Spleen (tissue), 13 donors: ENCODE measurements at places on chromosomes 4 and X. TPM values are rescaled to one million over a fixed set of nuclear protein-coding genes. Genes with fewer than 3 reads are reported as not detected.

- peaks cover 39% of the 10 kb centered on the region for H3K4me1 ChIP-seq
- H3K27ac ChIP-seq: peak overlapping the region; percentile 72
- H3K36me3 ChIP-seq: no peaks in the 10 kb centered on the region
- no peaks in the 10 kb centered on the region for H3K27me3 ChIP-seq
- no peak overlapping the region for H3K4me3 ChIP-seq
- no peak for DNase-seq
These were observed 65.4 kb upstream of the ENPP6 start for GRCh38 chr4:184282895-184283654.

DNA sequence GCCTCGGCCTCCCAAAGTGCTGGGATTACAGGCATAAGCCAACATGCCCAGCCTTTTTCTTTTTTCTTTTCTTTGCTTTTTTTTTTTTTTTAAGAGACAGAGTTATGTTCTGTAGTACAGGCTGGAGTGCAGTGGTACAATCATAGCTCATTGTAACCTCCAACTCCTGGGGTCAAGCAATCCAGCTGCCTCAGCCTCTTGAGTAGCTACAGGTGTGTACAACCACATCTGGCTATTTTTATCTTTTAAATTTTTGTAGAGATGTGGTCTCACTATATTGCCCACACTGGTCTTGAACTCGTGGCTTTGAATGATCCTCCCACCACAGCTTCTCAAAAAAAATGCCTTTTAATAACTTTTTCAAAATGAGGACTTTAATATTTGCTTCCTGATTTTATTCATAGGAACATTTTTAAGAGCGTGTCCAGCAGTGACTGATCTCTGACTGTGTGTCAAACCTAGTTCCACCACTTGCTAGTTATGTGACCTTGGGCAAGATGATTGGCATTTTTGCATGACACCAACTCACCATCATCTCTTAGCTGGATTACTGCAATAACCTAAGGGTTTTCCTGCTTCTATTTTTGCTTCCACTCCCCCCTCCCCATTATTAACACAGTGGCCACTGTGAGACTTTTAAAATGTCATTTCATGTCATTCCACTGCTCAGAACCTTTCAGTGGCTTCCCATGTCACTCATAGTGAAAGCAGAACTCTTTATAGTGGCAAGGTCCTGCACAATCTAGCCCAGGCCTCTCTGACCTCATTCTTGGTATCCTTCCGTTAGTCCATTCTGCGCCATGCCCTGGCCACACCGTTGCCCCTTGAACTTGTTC lies 4.5 kb upstream of the TNIP3 start:
- H3K4me3 ChIP-seq: no peak overlapping the region
- DNase-seq: no peak
- H3K27ac ChIP-seq: no peak overlapping the region
- no peaks in the 10 kb centered on the region for H3K4me1 ChIP-seq

DNA sequence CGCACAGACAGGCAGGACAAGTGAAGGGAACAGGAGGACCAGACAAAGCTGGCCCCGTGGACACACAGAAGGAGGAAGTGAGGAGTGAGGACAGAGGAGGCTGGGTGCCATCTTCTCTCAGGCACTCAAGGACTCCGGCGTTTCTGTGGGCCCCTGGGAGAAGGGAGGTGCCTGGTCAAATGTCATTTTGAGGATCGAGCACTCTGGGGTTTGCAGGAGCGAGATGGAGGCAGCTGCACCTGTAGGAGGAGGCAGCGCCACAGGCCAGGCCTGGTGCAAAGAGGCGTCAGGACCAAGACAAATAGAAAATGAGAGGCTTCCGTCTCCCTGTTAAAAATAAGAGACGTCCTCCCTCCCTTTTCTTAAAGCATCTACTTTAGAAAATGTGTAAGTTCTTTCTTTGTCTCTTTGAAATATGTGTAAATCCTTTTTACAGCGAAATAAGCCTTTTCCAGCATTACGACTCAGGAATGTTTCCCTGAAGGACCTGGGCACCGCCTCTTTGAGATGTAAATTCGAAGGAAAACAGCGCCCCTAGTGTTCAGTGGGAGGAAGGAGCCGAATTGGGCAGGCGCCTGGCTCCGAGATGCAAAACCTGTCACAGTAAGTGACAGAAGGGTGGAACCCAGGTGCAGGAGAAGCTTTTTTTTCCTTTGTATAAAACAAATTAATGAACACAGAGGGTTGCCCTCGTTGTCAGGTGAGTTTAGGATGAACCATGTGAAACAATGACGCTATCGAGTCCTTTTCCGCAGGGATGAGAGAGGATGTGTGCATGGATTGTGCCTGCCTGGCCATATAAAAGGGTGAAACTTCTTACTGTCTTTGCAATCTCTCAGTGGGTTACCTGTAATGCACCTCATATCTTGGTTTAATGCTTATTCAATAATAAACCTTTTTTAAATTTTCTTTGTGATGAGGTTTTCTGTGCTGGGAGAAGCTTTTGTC lies 1.4 kb upstream of the C4orf50 start:
- H3K27ac ChIP-seq: no peak overlapping the region
- peaks cover 5% of the 10 kb centered on the region for H3K4me1 ChIP-seq
- H3K4me3 ChIP-seq: no peak overlapping the region
- DNase-seq: no peak

DNA sequence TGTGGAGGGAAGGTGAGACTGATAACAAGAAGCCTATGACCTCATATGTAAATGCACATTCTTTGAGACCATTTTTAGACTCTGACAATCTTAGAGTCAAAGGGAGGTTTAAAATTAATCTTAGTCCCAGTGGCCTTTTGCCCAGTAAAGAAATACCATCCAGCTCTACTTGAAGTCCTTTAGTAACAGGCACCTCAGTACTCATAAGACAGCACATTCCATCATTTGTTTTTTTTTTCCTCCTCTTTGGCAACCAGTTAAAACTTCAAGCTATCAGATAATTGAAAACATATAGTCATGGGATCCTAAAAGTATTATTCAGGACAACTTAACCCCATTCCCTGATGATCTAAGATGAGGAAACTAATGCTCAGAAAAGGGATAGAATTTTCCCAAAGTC lies 4.6 kb downstream of the EDA2R start:
- no peak overlapping the region for H3K27ac ChIP-seq
- H3K36me3 ChIP-seq: no peaks in the 10 kb centered on the region
- DNase-seq: no peak
- H3K4me1 ChIP-seq: no peaks in the 10 kb centered on the region
- H3K4me3 ChIP-seq: no peak overlapping the region

- no peaks in the 10 kb centered on the region for H3K36me3 ChIP-seq
- H3K4me3 ChIP-seq: peak within 1 kb of the TSS; percentile 32
- no peak for DNase-seq
- H3K27me3 ChIP-seq: peaks cover 28% of the 10 kb centered on the region
- H3K4me1 ChIP-seq: peaks cover 15% of the 10 kb centered on the region
These were observed at the start of gene BMPR1B for GRCh38 chr4:94757192-94758140. Gene BMPR1B (plus strand): TSS chr4:94757955. CDS start chr4:95104425, 346,470 bp downstream.

- no peaks in the 10 kb centered on the region for H3K36me3 ChIP-seq
- H3K27ac ChIP-seq: peak overlapping the region; percentile 88
- DNase-seq: no peak
- peaks cover 44% of the 10 kb centered on the region for H3K4me1 ChIP-seq
These were observed 55.2 kb downstream of the CHST7 start for GRCh38 chrX:46628460-46629371.

DNA sequence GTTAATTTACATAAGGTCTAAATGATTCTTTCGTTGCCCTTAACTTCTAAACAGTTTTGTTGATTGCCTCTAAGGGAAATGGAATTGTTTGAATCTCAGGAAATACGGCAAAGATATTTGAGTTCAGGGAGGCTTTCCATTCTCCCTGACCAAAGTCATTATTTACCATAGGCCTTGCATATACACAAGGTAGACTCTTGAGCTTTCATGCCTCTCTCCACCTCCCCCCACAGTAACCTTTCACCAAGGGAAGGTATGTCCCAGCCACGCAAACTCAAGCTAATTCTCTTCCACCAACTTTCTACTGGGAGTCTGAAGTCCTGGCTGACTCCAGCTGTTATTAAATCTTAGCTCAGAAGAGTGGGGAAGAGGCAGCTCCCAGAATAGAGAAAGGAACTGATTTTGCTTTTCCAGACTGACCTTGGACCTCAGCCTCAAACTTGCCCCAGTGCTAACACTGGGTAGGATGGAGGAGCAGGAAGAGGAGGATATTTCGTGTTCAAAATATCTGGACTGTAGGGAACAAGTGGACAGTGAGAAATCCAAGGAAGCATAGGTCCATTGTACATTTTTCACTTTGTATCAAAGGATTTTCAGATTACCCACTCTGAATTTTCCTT lies 1.4 kb downstream of the IGSF1 start:
- H3K4me3 ChIP-seq: no peak overlapping the region
- no peaks in the 10 kb centered on the region for H3K4me1 ChIP-seq
- H3K36me3 ChIP-seq: no peaks in the 10 kb centered on the region
- no peak for DNase-seq

GRCh38 chrX:44308869-44309268 lies 34.6 kb downstream of the EFHC2 start:
- DNase-seq: no peak
- peaks cover 7% of the 10 kb centered on the region for H3K27me3 ChIP-seq
- no peak overlapping the region for H3K4me3 ChIP-seq
- peaks cover 1% of the 10 kb centered on the region for H3K4me1 ChIP-seq
- H3K36me3 ChIP-seq: no peaks in the 10 kb centered on the region
- H3K27ac ChIP-seq: no peak overlapping the region

GRCh38 chr4:52157641-52158316 lies 106.7 kb downstream of the SPATA18 start:
- no peak for DNase-seq
- H3K4me1 ChIP-seq: no peaks in the 10 kb centered on the region
- H3K27me3 ChIP-seq: no peaks in the 10 kb centered on the region
- H3K36me3 ChIP-seq: no peaks in the 10 kb centered on the region

GRCh38 chrX:103607364-103608305 lies at the start of gene TCEAL3:
Gene TCEAL3 (plus strand): TSS chrX:103607963. CDS start chrX:103609065, 1,102 bp downstream.
- H3K4me3 ChIP-seq: peak within 1 kb of the TSS; percentile 76
- DNase-seq: peak; percentile 85
- peak within 1 kb of the TSS; percentile 83 for H3K27ac ChIP-seq
- H3K4me1 ChIP-seq: peaks cover 6% of the 10 kb centered on the region

DNA sequence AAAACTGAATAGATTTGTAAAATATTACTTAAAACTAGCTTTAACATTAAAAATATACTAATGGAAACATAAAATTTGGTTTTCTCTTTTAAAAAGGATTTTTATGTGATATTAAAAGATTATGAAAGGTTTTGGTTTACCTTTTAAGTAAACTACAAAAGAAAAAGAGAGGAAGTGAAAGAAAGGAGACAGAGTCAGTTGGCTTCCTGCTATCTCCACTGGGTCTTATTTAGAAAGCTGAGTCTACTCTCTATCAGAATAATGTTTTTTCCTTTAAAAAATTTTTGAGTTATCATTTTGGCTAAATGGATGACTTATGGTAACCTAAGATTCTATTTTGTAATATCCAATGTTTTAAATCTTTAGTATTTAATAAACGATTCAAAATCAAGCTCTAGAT lies 21.6 kb upstream of the ATP8A1 start:
- H3K27ac ChIP-seq: no peak overlapping the region
- H3K36me3 ChIP-seq: no peaks in the 10 kb centered on the region
- H3K4me1 ChIP-seq: peaks cover 18% of the 10 kb centered on the region
- H3K27me3 ChIP-seq: no peaks in the 10 kb centered on the region

DNA sequence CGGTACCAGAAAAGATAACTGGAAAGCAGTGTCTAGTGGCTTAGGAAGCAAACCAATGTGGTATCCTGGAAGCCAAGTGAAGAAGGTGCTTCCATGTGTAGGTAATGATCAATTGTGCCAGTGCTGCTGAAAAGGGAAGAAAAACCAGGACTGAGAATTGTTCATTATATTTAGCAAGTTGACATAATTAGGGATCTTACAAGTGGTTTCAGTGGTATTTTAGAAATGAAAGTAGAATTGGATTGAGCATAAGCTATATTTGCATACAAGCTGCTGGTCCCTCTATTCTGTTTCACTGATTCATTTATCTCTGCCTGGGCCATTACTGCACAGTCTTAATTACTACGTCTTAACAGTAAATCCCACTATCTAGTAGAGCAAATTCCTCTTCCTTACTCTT lies 32.3 kb downstream of the PRDM8 start:
- H3K4me3 ChIP-seq: no peak overlapping the region
- H3K4me1 ChIP-seq: no peaks in the 10 kb centered on the region
- no peaks in the 10 kb centered on the region for H3K36me3 ChIP-seq
- DNase-seq: no peak
- H3K27me3 ChIP-seq: peaks cover 4% of the 10 kb centered on the region
- H3K27ac ChIP-seq: no peak overlapping the region

DNA sequence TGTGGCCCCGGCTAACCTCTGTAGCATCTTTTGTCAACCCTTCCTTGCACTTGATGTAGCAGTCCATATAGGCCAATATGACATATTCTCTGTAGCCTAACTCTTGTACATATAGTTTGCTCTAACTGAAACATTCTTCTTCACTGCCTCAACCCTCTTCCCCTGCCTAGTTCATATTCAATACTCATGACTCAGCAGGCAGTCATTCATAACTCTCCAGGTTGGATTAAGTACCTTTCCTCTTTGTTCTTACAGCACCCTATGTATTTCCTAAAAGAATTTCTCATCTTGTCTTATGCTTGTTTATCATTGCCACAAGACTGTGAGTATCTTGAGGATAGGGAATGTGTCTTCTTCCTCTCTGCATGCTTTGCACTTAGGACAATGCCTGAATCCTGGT lies 76.9 kb downstream of the TMLHE start:
- H3K27ac ChIP-seq: no peak overlapping the region
- H3K36me3 ChIP-seq: no peaks in the 10 kb centered on the region
- no peak overlapping the region for H3K4me3 ChIP-seq

DNA sequence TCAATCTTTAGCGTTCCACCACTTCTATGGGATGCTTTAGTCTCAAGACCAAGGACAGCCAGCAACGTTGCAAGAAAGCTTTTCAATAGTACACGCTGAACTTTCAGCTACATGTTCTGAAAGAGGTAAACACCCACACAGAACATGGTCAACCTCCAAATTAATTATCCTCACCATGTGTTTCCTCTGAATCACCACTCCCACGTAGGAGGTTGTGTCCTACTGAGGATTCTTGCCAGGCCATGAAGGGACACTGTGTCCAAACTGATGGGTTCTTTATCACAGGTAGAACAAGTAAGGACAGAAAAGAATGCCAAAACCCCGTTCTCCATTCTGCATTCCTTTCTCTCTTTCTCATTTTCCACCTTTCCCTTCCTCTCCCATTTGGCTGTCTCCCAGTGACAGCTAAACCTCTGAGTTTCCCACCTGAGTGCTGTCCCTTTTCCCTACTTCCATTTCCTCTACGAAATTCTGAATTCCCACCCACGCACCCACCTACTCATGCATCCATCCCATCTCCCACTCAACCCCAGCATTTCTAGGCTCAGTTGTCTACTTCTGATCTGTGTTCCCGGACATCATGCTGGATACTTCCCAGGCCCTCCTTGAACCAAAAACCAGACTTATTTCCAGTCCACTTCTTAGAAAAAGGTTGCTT lies 29.0 kb upstream of the GPM6B start:
- H3K27me3 ChIP-seq: no peaks in the 10 kb centered on the region
- no peaks in the 10 kb centered on the region for H3K4me1 ChIP-seq
- DNase-seq: no peak

GRCh38 chr4:99473131-99473530 lies 37.7 kb upstream of the C4orf17 start:
- H3K4me3 ChIP-seq: no peak overlapping the region
- H3K27ac ChIP-seq: no peak overlapping the region
- H3K27me3 ChIP-seq: no peaks in the 10 kb centered on the region

Gene RAB40A
- 0.51 TPM for total RNA-seq

Gene SLIT2
- total RNA-seq: 110 TPM

Gene HPSE
- 13.1 TPM for total RNA-seq

Gene C1GALT1C1
- 16.2 TPM for total RNA-seq

Gene CXCL8
- 28.4 TPM for total RNA-seq
